ENCODE measurements at places on chromosomes 16 and 17. TPM values are rescaled to one million over a fixed set of nuclear protein-coding genes. Genes with fewer than 3 reads are reported as not detected.

DNA sequence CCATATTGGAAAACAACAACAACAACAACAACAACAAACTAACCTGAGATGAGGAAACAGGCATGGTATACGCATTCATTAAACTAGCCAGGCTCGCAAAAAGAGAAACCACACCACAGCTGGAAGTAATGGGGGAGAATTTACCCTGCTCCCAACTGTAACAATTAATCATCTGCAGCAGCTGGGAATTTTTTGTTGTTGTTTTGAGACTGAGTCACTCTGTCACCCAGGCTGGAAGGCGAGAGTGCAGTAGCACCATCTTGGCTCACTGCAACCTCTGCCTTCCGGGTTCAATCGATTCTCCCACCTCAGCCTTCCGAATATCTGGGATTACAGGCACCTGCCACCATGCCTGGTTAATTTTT is 16.3 kb downstream of the PRPSAP1 start:
- DNase-seq = no peak

GRCh38 chr17:83136156-83136555 is 56.7 kb downstream of the METRNL start:
- DNase-seq = peak; percentile 72

DNA sequence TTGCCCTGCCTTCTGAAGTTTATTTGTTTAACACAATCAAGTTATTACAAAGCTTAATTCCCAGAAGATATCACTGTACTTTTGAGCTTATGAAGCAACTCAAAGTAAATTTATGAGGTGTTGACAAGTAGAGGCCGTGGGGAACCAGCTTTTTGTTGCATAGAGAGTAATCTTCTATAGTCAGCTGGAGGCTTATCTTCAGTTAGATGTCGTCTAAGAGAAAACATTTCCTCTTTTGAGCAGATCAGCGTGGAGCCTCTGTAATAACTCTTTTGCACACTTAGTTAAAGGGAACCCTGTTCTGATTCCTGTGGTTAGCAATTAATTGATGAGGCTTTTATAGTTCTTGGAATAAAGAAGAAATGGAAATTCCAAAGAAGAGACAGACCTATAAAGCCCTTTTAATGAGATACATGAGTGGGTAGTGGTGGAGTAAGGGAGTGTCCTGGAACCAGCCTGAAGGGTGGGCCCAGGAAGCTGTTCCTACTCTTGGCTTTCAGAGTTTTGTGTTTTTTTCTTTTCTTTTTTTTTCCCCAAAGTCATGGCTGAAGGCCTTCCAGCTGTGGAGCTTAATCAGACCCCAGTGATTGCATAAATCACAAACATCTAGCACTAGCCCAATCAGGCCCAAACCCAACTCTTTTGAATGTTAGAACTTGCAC is 28.9 kb upstream of the MAP3K14 start:
- DNase-seq = no peak

The ARL6IP1 gene
- 104 TPM for total RNA-seq

The CCDC200 gene
- total RNA-seq = not detected

The HYDIN gene
- 0.55 TPM for total RNA-seq

GRCh38 chr16:61820398-61820797 is 215.8 kb downstream of the CDH8 start:
- no peak for DNase-seq

The PPY gene
- total RNA-seq = not detected

GRCh38 chr17:18315562-18315922 is 449 bp downstream of the SMCR8 start:
- no peak for DNase-seq

The SLC13A2 gene
- total RNA-seq = 0.10 TPM

The LCAT gene
- 32.1 TPM for total RNA-seq

GRCh38 chr17:55845385-55845784 is 94.5 kb downstream of the PCTP start:
- DNase-seq = no peak

The LRRC45 gene
- total RNA-seq = 7.0 TPM

- DNase-seq = no peak
Measured at GRCh38 chr16:53629607-53630312, 73.9 kb downstream of the RPGRIP1L start.

DNA sequence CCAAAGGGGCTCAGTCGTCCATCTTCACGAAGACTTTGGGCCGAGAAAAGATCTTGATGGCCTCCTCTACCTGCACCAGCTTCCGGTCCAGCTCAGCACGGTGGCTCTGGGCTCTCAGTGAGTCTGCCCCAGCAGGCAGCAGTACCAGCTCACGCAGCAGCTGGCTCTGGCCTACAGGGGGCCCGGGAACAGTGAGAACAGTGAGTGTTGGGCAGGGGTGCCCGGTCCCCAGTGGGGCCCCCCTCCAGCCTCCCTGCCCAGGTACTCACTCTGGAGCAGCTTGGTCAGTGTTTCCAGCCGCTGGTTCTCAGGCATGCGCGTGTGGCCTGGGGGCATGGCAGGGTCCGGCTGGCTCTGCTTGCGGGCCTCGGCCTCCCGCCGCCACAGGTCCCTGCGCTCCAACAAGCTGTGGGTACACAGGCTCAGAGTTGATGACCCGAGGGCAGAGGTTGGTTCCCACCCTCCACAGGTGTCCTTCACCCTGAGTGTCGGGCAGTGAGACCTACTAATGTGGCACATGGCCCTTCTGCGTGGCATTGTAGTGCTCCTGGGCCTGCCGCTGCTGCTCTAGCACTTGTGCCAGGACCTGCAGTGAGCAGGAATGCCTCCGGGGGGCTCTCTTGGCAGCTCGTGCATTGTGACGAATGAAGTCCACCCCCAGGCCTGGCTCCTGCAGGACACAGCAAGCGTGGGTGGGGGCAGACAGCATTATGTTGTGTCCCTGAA is 2.6 kb downstream of the PARD6A start:
- DNase-seq = no peak

DNA sequence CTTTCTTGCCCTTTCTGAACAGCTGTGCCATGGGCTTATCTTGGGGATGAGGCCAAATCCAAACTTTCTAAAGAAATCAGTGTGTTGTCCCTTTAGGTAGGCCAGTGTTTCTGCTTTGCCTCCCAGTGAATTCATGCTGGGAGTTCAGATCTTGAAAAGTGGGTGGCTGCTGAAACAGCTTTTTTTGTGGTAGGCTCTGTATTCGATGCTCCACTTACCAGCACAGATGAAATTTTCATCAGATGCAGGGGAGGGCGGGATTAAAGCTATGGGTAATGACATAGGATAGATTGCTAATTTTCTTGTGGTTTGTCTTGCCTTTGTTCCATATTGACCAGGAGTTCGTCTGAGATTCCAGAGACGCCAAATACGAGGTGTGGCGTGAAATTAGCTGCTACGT is 2.8 kb downstream of the SOCS7 start:
- DNase-seq = no peak

DNA sequence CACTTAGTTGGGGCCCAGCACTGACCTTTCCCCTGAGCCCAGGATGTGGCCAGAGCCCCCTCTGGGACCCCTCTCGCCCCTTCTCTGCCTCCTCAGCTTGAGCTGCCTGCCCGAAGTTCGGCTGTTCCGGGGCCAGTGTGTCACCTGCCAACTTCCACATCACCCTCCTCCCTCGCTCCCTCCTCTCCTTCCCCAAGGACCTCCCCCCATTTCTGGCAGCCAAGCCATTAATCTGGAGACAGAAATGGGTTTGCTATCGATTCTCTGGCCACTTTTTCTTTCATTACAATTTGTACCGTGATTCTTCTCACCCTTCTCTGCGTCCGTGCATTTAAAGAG is 8.8 kb upstream of the ADAM11 start:
- no peak for DNase-seq

DNA sequence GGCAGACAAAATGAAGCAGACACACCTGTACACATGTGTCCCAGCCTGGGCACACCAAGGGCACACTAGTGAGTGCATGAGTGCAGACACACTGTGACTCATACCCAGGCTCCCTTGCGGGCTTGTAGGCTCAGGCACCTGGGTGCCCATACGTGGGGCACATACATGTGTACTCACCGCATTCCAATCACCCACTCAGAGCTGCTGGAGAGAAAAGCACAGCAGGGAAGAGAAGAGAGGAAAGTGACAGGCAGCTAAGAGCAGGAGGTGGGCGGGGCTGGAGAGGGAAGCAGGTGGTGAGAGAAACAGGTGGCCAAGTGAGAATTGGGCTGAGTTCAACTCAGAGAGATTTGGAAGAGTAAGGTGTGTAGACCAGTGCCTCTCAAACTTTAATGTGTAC is 54.0 kb downstream of the TMEM132E start:
- no peak for DNase-seq

The CYGB gene
- 55.6 TPM for total RNA-seq

The TUBB3 gene
- 4.2 TPM for total RNA-seq

- no peak for DNase-seq
Measured at GRCh38 chr16:51409001-51409675, 258.1 kb upstream of the SALL1 start.

DNA sequence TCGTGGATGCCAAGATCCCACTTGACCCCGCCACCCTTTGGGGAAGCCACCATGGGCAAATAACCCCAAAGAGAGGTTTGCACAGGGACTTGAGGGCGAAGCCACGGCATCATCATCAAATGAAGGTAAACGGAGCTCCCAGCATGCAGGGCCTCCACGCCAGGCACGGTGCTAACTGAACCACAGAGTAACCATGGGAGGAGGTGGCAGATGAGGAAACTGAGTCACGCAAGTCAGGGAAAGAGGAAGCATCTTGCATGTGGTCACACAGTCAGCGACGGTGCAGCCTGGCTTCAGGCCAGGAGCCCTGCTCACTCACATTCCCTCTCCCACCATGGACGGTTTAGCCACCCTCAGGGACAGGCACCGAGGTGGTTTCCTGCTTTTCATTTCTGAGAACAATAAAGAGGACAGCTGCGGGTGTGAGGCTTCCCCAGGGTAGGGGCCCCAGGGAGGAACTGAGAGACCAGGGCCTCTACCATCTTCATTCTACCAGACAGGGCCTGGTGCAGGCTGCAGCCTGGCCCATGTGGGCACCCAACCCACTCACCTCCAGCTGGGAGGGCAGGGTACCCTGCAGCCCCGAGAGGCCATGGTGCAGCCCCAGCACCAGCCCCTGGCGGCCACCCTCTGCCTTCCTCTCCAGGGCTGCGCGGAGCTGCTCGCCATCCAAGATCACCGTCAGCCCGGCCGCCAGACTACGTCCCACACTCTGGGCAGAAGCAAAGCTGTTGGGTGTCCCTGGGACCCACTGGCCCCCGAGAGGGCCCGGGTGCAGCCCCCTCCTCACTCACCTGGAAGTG is 78.3 kb downstream of the RMI2 start:
- no peak for DNase-seq

GRCh38 chr17:19278729-19279128 is 41.6 kb downstream of the EPN2 start:
- no peak for DNase-seq

The PLEKHG4 gene
- total RNA-seq = 4.0 TPM

GRCh38 chr17:75472119-75472518 is 15.7 kb downstream of the TMEM94 start:
- no peak for DNase-seq

GRCh38 chr17:57466521-57466920 is 210.2 kb downstream of the MSI2 start:
- no peak for DNase-seq

- no peak for DNase-seq
Measured at GRCh38 chr17:74356646-74357465, 4.8 kb downstream of the BTBD17 start.

The HIGD1B gene
- 1.3 TPM for total RNA-seq

DNA sequence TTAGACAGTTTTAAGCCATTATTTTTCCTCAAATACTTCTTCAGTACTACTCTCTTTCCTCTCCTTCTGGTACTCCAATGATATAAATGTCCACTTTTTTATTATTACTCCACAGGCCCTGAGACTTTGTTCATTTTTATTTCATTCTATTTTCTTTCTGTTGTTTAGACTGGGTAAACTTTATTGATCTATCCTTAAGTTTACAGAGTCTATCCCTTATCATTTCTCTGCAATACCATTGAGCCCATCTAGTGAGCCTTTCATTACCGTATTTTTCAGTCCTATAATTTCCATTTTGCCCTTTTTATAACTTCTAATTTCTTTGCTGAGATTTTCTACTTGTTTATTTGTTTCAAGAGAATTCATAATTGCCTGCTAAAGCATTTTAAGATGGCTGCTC is 193.7 kb downstream of the TOX3 start:
- DNase-seq = no peak

DNA sequence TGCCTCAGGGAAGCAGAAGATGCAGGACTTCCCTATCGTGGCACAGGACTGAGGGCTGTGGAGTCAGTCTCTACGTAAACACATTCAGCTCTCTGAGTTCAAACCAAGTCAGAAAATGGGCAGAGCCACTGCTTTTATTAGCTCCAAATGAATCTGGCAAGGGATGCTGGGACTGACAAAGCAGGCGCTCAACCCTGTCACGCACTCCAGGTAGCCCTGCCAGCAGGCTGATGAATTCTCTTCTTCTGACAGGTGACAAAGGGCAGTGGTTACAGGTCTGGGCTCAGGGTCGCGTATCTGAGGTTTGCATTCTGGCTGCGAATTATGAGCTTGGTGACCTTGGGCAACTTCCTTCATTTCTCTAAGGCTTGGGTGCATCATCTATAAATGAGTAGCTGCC is 9.4 kb downstream of the RPH3AL start:
- peak; percentile 67 for DNase-seq

The NPB gene
- not detected for total RNA-seq

DNA sequence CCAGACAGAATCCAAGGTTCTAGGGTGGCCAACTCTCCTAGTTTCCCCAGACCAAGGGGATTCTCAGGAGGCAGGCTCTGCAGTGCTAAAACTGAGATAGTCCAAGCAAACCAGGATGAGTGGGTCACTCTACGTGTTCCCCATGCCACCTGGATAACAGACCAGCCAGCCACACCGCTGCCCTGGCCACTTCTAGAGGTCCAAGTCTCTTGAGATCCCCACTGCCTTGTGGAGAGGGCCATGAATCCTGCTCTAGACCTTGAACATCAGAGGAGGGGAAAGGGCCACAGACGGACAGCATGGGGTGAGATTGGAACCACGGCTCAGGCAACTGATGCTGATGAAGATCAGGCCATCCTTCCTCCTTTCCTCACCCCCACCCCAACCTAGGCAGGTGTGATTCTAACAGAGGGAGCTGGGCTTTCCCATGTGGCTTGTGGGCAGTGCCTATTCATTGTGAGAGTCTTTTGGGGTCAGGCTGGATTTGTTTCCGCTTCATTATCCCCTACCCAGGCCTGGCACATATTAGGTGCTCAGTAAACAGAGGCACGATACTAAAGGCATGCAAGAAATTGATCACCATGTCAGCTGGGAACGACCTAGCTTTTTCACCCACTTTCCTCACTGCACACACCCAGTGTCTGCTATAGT is 16.8 kb upstream of the TVP23A start:
- DNase-seq = no peak
